ENCODE measurements at places on chromosomes 5 and 9. TPM values are rescaled to one million over a fixed set of nuclear protein-coding genes. Genes with fewer than 3 reads are reported as not detected.

IDNK gene
- total RNA-seq = 6.6 TPM

PCDHGA11 gene
- total RNA-seq = 8.7 TPM

SRP19 gene
- total RNA-seq = 61.5 TPM

MAST4 gene
- total RNA-seq = 36.3 TPM

GRCh38 chr5:141513627-141514329 lies 24.9 kb downstream of the PCDHGC5 start:
- DNase-seq = no peak

- no peak for DNase-seq
These were observed 296.0 kb upstream of the DMRT1 start for GRCh38 chr9:545480-545879.

GRCh38 chr9:118148990-118149389 lies 444.8 kb downstream of the TLR4 start:
- no peak for DNase-seq

PRRC2B gene
- 61.3 TPM for total RNA-seq

- DNase-seq = no peak
These were observed 12.4 kb upstream of the PHYHD1 start for GRCh38 chr9:128908372-128908771.

DNA sequence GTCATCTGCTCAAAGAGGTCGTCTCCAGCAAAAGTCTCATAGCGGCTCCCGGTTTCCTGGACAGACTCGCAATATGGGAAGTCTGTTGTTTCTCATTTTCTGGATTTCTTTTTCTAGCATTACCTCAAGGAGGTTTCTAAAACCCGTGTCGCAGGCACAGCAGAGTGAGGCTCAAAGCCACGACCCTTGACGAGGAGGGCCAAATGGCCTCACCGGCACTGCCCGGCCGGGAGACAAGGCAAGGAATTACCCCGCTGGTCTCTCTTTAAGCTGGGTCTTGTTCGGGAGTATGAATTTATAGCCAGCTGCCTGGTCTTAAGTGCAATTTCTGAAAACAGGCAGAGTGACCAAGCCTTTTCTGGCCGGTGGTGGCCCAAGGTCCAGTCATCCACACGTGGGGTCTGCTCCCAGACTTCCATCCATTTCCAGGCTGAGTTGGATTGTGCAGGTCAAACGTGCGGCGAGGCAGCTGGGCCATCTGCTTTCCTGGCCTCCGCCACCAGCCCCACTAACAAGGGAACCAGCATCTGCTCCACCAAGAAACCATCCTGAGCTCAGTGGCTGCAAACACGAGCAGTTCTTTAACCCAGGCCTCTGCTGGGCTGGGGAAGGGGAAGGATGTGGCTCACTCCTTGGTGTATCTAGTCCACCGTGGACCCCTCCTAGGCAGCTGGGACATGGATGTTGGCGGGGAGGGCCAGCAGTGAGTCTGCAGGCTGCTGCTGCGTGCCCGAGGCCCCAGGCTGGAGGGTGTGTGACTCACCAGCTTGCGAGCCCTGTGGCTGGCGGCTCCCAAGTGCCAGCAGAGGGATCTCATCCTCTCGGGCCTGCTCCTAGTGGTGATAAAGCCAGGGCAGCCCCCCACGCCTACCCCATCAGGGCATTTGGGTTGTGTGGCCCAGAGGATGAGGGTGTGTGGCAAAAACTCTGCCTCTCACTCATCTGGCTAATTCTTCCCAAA lies 55.6 kb upstream of the COL5A1 start:
- DNase-seq = no peak

DNA sequence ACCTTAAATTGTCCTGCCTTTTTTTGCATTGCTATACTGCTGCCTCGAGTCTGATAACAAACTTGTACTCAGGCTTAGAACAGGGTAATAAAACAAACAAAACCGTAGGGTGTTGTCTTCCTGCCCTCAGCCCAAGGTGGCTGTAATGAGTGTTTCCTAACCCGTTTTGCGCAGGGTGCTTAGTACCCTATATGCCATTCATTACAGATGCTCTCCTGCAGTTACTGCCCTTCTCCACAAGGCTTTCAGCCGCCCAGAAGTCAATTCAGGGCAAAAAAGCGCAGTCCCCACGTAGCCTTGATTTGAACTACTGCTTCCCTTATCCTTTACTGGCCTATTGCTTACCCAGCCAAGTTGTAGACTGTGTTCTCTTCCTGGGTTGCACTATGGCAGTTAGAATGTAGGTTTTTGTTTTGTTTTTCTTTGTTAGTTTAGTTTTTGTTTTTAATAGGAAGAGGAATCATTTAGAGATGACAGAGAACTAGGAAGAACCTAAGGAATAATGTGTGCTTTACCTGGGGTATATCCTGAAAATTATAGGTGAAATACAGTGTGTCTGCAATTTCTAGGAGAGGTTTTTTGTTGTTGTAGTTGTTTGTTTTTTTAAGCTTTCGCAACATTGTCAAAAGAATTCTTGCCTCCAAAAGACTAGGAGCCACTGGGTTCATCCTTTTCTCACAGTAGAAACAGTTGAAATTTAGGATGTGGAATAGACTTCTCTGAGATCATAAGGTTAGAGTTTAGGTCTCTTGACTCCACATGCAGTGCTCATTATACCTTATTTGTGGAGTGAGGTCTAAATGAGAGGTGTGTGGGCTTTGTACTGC lies 1.3 kb downstream of the HMGXB3 start:
- no peak for DNase-seq

TSSK1B gene
- total RNA-seq = not detected

GRCh38 chr5:132102101-132102701 lies 28.6 kb downstream of the CSF2 start:
- DNase-seq = no peak
